ENCODE measurements at places on chromosomes 16 and 17.

DNA sequence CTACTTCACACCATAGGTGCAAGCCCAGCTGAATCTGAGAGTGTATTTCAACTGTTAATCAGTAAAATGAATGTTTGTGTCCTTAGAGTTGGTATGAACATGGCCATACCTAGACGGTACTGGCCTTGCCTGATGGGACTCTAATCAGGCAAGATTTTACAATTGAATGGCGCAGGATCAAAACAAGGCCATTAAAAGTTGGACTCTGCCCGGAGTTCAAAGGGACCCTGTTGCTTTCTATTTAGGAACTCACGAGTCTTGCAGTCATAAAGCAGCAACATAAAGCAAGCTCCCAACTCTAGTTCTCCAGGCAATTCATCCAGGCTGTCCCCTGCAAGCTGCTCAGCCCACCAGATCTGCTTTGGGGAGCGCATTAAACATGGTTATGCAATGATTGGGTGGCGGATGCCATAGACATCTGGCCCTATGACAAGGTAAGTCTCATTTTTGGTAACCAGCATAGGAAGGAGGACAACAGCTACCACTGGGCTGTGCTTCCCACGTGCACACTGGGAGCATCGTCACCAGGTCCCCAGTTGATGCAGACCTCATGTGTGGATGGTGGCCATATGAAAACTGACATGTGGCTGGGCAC lies 8.8 kb downstream of the TMEM186 start:
- DNase-seq: no peak

DNA sequence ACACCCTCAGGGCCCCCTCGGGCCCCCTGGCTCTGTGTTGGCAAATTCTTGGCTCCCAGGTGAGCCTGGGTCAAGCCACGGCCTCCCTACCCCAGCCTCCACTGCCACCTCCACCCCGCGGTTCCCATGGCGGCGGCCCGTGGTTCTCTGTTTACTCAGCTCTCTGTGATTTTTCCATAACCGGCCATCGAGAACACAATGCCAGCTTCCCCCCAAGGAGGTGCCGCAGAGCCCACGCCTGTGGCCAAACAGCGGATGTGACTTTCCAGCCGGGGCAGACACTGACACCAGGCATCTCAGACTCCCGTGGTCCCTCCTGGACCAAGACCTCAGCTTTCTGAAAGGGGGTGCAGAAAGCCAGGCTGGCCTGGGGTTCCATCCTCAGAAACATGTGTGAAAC lies 21.6 kb upstream of the ATP2A3 start:
- DNase-seq: no peak

DNA sequence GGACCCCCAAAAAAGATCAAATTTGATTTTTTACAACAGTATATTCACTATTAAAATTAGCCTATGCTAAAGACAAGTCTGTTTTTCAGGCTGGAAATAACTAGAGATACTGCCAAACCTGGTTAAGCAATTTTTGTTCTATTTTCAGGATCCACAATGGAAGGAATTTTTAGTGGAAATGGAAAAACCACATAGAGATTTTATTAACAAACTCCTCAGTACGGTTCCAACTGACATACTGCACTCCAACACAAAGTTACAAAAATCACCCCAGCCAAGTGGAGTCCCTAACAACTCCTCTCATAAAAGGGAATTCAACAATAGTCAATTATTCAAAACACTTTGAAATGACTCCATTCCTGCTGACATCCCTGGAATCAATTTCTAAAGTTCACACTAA lies 101.6 kb upstream of the TOB1 start:
- DNase-seq: no peak

GRCh38 chr17:34639706-34640425 lies 60.5 kb downstream of the TMEM132E start:
- DNase-seq: no peak

GRCh38 chr17:47687748-47688147 lies 6.2 kb upstream of the TBKBP1 start:
- DNase-seq: peak; percentile 35

DNA sequence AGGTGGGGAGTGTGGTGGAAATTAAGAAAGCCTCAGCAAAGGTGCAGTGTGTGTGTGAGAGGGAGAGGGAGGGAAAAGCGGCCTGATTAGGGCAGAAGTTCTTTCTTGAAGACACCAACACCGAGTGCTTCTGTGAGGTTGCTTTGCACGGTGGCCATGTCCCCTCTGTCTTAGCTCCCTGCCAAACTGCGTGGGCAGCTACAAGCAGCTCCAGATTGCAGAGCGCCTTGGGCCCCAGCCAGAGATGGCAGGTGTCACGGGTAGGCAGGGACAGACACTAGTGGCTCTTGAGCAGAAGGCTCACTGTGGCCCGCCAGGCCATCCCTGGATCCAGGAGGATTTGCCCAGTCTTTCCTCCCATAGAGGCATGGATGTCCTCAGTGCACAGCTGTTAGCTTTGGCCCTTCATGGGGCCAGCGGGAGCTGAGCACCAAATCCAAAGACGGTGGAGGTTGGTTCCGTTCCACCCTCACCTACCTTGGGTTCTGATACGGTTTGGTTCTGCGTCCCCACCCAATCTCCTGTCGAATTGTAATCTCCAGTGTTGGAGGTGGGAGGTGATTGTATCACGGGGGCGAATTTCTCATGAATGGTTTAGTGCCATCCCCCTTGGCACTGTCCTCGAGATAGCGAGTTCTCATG lies 21.4 kb downstream of the KIAA0513 start:
- no peak for DNase-seq

DNA sequence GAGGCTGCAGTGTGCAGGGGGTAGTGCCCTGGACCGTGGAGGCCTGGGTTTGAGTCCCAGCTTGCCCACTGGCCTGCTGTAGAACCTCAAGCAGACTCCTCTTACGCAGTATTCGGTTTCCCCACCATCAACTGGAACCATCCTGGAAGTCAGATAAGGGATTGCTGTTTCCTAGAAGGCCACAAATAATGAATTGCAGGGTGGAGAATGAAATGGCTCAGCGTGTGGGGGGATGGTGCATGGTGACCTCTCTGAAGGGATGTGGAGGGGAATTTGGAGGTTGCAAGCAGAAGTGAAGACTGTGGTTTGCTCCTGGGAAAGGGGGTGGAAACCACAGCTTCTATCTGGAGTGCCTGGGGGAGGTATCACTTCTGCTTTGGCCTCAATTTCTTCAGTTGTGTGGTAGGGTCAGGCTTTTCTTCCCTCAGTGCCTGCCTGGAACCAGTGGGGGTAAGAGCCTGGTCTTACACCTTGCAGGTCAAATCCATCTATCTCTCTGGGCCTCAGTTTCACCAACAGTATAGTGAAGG lies 1.7 kb downstream of the ADGRG5 start:
- DNase-seq: no peak

- DNase-seq: no peak
Measured at GRCh38 chr17:77923776-77924513, 34.6 kb upstream of the TNRC6C start.

- no peak for DNase-seq
Measured at GRCh38 chr17:11921296-11921695, 76.0 kb downstream of the ZNF18 start.

DNA sequence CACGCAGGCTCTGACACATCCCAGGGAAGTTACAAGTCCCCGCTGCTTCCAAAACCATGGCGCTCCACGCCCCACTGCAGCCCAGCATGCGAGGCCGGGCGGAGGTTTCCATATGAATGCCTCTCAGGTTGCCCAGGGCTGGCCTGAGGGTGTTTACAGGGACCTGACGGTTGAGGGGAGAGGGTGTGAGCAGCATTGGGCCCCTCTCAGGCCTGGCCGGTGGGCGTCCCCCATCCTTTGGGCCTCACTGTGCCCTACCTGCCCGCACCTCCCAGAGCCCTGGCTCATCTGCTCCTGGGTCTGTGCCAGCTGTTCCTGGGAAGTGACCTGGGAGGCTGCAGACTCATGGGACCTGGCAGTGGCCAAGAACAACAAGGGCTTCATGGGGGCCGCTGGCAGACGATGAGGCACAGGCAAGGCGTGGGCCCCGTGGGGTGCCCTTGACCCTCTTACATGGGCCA lies 173.5 kb downstream of the C16orf95 start:
- no peak for DNase-seq

DNA sequence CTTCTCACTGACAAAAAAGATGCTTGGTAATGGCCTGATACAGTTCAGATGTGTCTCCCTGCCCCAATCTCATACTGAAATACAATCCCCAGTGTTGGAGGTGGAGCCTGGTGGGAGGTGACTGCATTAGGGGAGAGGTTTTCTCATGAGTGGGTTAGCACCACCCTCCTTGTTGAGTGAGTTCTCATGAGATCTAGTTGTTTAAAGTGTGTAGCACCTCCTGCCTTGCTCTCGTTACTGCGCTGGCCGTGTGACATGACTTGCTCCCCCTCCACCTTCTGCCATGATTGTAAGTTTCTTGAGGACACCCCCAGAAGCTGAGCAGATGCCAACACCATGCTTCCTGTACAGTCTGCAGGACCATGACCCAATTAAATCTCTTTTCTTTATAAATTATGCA lies 5.0 kb downstream of the TSR1 start:
- DNase-seq: no peak

Data from HAP-1 (cell line).